SW 1271 (cell line): ENCODE measurements at places on chromosomes 6 and 20.

GRCh38 chr20:2746636-2747265 lies 53.7 kb downstream of the CPXM1 start:
- DNase-seq: no peak

- no peak for DNase-seq
Observed at GRCh38 chr6:36641543-36641942, 37.0 kb upstream of the CDKN1A start.

GRCh38 chr6:40308533-40309306 lies 278.4 kb downstream of the LRFN2 start:
- DNase-seq: no peak

- no peak for DNase-seq
Observed at GRCh38 chr20:57868310-57868709, 158.5 kb upstream of the PMEPA1 start.

DNA sequence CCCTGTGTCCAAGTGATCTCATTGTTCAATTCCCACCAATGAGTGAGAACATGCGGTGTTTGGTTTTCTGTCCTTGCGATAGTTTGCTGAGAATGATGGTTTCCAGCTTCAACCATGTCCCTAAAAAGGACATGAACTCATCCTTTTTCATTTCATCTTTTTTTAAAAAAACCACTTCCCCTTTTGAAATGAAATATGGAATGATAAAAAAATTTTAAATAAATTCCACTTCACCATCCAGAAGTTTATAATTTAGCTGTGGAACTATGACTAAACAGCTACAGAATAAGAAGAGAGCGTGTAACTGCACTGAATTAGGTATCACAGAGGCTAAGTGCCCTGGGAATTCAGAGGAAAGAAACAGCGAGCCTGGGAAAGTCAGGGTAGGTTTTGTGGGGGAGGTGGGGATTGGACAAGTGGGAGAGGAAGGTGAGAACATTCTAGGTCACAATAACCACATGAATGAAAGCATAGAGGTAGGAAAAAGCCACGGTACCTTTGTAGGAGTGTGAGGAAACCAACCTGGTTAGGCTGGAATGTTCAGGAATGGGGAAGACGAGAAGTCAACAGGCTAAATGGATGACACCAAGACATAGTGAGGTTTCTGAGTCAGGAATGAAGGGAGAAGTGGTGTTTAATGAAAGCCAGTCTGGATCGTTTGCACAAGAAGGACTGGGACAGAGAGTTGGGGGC lies 11.0 kb downstream of the TRIM10 start:
- DNase-seq: no peak

DNA sequence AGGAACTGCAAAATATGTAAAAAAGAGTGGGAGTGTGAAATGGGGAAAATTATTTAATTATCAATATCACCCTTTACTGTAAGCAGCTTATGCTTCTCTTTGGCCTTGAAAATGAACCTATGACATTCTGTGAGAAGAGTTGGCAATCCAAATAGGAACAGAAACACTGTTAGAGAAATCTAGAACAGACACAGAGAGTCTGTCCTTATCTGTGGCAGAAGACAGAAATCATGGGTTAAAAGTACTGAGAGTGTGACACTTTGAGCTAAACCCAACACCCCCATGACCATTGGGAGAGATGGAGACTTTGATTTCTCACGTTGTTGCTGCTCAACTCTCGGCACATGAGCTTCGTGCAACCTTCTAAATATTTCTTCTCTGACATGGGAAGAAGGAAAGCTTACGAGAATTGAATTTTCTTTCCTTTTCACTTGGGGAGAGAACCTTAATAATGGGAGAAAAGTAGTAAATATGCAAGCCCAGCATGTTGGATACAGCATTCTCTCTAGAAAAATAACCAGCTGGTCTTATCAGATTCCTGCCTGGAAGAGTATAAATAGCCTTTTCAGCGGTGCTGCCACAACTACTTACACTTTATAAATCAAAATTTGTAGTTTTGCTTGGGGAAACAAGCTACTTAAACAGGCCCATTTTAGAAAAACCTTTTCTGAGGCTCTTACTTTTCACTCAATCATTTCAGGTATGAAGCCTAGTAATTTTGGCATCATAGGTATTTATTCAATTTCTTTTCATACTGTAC lies 49.4 kb upstream of the NOX3 start:
- DNase-seq: no peak

- DNase-seq: no peak
Observed at GRCh38 chr6:50608421-50608820, 104.9 kb upstream of the TFAP2D start.

DNA sequence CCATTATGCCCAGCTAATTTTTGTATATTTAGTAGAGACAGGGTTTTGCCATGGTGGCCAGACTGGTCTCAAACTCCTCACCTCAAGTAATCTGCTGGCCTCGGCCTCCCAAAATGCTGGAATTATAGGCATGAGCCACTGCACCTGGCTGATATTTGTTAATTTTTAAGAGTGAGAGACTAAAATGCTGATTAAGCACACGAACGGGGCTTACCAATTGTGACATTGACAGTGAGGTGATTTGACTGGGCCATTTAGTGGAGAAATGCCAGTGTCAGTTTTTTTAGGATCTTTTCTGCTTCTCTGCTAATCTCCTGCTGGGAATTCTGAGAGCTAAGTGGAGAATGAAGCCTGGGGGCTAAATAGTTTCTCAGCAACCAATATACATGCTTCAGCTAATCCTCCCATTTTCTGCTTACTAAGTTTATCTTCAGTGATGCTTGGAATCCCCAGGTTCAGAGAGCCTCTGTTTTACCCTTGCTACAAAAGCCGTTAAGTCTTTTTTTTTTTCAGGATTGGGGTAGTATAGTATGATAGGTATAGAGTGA lies 9.8 kb upstream of the DEFB123 start:
- no peak for DNase-seq

DNA sequence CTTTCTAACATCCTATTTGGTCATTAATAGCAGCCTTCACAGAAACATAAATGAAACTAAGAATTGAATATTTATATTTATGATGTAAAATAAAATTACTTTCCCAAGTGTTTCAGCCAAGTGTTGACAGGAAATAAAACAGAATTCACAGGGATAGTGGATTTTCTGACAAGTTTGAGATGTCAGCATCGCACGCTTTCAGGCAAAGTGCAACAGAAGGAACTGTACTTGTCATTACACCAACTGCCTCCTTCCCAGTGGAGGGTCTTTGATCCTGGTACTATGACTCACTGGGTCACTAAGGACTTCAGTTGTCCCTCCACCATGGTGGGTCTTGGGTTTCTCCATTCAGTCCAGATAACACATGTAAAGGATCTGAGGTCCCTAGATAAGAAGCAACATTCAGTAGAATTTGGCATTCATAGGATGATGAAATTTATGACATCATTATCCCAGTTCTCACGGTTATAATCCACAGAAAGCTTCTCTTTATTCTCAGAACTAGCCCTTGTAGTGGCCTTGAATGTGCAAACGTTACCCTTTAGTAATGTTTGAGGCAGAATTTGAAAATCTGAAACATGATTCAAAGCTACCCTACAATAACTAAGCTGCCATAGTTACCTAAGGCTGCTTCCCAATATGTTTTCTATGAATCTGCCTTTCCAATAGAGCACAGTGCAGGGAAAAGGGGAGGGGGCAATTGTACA lies 3.8 kb upstream of the TNFAIP3 start:
- DNase-seq: no peak

DNA sequence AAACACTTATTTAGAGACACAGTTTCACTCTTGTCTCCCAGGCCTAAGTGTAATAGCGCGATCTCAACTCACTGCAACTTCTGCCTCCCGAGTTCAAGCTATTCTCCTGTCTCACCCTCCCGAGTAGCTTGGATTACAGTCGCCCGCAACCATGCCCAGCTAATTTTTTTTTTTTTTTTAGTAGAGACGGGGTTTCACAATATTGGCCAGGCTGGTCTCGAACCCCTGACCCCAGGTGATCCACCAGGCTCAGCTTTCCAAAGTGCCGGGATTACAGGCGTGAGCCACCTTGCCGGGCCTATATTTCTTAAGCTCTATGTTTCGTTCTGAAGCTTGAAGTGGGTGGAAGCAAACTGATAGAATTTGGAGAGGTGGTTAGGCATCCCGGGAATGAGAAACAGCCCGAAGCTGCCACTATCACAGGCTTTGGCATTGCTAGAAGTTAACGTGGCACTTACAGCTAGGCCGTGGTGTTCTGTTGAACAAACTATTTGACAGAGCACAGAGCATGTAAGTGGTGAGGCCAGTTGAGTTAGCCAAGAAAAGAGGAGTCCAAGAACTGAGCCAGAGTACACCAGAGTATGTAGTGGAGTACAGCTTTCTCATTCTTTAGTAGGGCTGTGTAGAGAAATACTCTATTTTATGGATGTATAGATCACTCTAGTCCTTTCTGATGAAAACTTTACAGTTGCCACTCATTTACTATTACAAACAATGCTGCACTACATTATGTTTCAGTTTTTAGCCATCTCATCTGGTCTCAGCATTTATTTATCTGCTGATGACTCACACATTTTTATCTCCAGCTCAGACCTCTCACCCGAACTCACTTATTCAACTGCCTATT lies 62.0 kb upstream of the HFE start:
- DNase-seq: peak; percentile 58

DNA sequence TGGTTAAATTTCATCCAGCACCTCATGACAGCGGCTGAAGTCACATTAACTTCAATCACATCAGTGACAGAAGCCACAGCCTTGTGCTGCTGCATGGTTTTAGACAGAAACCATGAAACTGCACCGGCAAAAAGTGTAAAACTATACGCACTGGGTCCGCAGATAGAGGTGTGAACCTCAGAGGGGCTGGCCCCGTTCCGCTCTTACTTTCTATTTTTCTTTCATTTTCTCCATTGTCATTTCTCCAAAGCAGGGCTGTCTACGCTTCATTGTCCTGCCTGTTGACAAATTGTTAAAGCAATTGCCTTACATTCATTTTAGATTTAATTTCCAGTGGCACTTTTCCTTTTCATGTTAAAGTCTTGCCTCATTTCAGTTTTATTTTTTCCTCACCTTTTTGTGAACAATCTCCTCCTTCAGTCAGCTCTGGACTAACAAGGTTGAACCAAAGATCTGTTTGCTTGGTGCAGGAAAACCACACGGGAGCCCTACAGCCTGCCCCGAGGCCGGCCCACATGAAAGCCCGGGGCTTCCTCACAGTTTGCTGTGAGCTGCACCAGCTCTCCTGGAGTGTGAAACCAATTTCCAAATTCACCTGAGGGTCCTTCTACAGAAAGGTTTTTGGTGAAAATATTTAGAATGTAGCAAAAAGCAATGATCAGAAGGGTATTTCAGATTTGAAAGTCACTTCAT lies 63.7 kb downstream of the PRR18 start:
- no peak for DNase-seq

DNA sequence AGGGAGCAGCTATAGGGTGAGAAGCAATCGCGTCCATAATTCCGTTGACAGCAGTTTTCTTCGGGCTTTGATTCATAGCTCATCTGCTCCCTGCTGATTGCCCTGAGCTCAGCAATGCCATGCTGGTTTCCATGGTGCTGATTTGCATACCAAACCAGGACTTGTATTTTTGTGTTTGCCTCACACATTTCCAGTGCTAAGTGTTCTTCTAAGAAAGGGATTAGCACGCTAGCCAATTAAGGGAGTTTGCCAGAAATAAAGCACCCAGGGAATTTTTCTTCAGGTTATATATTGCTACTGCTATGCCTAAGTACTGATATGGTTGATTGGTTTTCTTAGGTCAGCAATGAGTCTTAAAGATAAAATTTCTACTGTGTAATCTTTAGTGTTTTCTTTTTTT lies 177.6 kb downstream of the PLCB1 start:
- no peak for DNase-seq

GRCh38 chr20:23105193-23105592 lies 19.1 kb upstream of the CD93 start:
- DNase-seq: no peak

DNA sequence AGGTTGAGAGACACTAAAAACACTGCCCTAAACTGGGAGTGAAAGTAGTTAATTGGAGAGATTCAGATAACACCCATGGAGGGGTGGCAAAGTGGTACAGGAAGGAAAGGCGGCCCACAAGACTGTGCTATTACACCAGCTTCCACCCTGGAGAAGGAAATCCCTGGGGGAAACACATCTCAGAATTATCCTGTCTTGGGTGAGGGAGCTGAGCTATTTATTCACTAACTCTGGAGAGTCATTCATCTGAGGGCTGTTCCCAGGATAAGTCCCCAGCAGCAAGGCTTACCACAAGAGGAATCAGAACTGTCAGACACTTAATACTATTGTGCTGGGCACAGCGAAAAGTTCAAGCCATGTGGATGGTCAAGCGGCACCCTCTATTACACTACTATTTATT lies 9.9 kb downstream of the TBCC start:
- DNase-seq: no peak

DNA sequence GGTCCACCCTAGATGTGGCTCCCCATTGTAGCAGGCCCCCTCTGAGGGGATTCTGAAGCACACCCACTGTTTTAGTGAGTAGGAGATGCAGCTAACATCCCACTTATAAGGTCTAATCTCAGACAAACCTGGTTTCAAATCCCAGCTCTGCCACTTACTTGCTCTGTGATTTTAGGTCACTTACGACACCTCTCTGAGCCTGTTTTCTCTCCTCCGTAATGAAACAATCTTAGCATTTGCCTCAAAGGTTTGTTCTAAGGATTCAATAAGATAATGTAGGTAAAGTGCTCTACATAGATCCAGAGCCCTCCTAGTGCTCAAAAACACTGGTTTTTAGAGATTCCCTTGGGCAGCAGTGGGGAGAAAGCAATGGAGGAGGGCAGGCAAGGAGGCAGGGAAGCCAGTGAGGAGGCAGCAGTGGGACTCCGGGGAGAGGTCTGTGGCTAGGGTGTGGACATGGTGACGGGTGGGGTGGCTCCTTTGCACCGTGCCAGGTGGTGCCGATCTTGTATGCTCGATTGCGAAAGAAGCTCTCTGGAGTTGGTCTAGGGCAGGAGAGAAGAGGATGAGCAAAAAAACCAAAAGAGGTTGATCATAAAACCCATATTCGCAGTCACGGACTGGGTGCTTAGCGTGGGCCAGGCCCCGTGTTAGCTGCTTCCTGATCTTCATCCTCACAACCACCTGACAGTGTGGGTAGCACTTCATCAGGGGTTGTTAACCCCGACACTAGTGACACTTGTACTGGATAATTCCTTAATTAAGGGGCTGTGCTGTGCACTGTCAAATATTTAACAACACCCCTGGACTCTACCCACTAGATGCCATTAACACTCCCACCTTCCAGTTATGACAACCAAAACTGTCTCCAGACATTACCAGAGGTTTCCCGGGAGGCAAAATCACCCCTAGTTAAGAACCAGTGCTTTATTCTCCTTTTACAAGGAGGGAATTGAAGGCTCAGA lies 16.8 kb upstream of the PTGIS start:
- no peak for DNase-seq

DNA sequence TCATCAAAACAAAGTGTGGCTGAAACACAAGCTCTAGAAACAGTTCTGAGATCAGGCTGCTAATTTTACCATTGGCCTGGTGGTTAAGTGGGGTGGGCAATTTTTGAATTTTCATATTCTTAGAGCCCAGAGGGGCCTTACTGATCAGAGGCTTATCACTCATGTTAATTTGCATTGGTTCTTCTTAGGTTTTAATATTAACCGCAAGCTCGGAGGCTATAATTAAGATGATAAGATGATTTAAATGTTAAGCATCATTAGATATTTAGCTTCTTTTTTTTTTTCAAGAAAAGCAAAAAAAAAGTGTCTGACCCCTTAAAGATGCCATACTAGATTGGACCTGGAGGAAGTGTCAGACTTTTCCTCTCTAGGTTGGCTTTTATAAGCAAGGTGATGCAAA lies 8.4 kb upstream of the POPDC3 start:
- DNase-seq: no peak
